ENCODE measurements at places on chromosomes 3 and 15.

- no peak for DNase-seq
These were observed 6.9 kb downstream of the ATXN7 start for GRCh38 chr3:63870615-63871005.

GRCh38 chr3:21599890-21600289 lies 151.1 kb downstream of the ZNF385D start:
- no peak for DNase-seq

DNA sequence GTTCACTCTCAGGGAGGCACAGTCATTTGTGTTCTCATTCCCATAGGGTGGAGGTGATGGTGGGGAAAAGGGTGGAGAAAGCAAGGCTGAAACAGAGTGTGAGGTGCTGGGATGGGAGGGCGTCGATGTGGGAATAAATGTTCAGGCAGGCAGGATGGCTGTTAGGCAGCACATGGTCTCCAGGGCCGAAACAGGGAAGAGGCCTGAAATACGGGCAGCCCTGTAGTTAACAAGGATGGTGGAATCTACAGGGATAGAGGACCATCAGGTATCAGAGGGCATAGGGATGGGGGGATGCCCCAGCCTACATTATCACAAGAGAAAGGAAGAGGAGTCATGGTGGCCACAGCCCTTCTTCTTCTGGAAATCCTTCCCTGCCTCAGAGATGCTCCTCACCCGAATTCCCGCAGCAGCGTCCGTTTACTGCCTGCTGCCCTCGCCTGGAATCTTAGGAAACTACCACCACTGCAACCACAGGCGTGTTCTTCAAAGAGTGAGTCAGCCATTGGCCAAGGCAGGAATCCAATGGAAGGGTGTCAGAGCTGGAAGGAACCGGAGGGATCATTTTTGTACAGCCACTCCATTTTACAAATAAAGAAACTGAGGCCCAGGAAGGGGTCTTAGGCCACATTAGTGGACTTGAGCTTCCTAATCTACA lies 49.7 kb upstream of the POMGNT2 start:
- no peak for DNase-seq

DNA sequence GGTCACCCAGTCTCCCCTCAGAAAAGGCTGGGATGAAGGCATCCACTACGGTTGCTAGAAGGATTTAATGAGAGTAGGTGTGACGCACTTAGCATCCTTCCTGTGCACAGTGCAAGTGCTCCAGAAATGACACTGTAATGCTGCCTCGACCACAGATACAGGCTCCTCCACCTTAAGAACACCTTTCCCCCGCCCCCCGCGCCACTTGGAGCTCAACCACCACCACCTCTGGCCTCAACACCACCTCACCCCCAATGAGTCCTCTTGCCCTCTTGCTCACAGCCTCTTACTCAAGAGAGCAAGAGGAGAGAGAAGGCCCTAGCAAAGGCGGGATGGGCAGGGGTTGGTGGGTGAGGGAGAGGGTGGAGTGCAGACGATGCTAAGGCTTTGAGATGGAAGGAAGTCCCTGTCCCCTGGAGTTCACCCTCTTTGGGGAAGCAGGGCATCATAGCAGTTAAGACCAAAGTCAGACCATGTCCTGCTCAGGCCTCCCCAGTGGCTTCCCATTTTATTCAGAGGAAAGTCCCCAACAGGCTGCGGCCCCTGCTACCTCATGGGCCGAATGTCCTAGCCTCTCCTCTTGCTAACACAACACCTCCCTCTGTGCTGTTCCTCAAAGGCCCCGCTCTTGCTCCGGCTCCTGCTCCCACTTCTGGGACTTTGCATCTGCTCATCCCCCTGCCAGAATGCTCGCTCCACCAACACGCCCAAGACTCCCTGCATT lies 8.3 kb downstream of the STARD5 start:
- DNase-seq, result no peak

All from T-helper 1 cell (primary cell).